ENCODE measurements at places on chromosomes 1 and 21.

DNA sequence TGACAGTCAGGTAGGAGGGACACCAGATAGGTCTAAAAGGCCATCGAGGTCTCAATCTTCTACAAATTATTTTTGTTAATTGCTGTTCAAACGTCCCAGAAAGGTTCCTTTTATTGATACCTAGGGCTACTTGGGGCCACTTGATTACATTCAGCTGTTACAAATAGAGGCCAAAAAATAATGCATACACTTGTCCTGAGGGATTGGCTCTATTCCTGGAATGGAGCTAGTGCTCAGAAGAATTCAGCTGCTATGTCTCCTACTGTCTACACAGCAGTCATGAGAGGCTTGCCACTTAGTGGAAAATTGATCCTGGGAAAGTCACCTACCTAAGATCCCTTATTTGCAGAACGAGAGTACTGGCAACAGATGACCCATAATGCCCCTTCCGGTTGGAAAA lies 498.3 kb downstream of the ADGRL2 start:
- no peak for DNase-seq

DNA sequence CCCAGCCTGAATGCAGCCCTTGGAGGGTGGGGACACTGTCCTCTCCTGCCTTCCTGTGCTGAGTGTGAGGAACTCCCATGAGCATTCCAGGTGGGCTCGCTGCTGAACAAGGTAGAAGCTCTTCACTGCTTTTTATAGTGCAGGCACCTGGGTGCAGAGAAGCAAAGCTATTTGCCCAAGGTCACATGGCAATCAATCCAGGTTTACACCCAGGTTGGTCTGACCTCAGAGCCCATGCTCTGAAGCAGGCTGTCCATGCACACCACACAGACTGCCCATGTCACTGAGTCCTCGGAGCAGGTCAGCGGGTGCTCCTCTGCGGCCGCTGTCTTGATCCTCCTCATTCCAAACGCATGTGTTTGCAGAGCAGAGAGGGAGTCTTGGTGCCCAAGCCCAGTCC lies 323.4 kb upstream of the VAMP3 start:
- no peak for DNase-seq

DNA sequence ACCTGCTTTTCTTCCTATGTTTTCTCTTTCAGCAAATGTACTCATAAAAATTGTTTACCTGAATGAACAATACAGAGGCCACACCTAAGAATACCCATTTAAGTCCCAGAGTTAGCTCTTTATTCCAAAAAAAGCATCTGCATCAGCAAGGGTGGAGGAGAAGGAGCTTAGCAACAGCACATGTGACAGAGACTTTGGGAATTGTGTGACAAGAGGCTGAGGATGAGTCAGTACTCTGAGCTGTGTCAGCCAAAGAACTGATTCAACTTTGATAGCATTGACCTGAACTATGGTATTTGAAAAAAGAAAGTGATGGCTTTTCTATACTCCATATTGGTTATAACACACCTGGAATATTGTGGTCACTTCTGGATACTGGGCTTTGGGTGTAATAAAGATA lies 162.7 kb downstream of the ZNF648 start:
- DNase-seq: no peak

DNA sequence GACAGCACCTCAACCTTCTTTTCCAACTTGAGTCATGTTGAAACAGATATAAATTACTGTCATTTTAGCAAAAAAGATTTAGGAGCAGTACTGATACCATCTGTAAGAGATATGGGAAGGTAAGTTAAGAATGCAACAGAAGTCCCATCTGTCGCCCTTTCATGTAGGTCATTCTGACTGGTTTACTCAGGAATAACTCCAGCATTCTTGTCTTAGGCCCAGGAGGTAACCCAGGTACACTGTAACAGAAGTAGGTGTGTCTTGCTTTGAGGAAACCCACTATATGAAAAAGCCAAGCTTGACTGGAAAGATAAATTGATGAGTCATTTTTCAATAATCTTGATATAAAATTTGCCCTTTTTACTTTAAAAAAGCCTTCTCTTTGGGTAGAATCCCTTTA lies 35.4 kb downstream of the PGM1 start:
- DNase-seq: no peak

DNA sequence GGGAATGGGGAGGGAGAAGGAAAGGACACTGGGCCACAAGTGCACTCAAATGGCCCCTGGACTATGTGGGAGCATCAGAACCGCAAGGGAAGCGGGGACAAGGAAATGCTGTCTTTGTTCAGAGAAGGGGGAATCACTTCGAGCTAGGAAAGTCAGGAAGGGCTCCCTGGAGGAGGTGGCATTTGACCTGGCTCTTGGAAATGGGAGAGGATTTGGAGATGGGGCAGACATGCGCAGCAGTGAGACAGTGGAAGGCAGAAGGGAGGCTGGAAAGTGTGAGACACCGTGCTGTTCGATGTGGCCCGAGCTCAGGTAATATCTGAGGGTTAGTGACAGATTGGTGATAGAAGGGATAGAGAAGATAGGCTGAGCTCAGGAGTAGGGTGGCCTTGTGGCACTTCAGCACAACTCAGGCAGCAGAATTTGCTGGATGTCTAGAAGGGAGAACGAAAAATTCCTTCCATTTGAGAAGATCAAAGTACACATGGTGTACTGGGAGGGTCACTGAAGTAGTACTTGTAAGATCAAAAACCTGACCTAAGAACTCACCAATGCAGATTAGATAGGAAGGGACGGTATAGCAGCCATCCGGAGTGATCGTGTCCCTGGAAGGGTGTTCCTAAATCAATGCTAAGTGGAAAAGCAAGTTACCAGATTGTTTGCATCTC lies 25.4 kb downstream of the SLC1A7 start:
- DNase-seq: no peak

GRCh38 chr1:59317780-59318179 lies 20.9 kb downstream of the FGGY start:
- no peak for DNase-seq

GRCh38 chr1:93016171-93016570 lies 54.9 kb upstream of the DIPK1A start:
- peak; percentile 18 for DNase-seq

GRCh38 chr1:172449585-172450523 lies 6.0 kb upstream of the PIGC start:
- DNase-seq: peak; percentile 83

GRCh38 chr1:2155788-2156187 lies 38.8 kb downstream of the FAAP20 start:
- no peak for DNase-seq

GRCh38 chr1:108830119-108831008 lies 26.5 kb downstream of the AKNAD1 start:
- DNase-seq: peak; percentile 99

DNA sequence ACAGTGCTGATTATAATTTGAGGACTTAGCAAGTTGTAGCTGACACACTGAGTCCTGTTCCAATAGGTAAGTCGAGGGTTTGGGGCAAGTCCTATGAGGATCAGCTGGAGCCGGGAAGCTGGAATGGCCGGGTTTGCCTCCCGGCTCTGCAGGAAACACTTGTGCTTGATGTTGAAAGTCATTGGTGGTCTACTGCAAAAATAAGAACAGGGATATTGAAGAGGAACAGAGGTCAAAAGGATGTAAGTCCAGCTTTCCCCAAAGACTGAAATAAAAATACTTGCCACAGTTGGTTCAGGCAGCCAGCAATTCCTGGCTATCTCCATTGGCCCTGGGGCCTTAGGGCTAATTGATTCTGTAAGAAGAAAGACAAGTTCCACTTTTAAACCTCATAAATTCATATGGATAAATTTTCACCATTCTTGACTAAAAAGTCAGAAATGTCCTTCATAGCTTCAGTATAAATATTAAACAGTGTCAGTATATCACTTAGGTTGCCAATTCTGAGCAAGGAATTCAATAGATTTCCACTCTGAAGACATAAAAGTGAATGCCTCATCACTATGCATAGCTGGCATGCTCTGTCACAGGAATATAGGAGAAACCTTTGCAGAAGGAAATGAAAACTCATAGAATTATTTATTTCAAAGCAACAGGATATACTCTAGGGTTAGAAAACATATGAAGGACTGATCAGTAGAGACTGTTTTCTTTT lies 165.2 kb downstream of the AK5 start:
- DNase-seq: peak; percentile 45

DNA sequence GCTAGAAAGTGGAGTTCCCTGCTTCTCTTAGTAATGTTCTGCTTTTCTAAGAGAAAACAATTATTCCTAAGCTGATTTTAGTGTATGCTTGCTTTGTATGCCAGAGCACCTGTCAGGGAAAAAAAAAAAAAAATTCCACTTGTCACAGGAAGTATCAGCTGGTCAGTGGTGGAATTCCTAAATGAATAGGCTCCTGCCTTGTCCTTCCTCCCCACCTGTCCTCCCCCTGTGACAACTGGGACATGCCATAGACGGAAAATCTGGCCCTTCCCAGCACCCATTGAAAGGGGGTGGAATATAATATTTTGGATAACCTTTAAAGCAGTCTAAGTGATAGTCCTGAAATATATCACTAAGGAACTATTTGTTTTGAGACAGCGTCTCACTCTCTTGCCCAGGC lies 10.8 kb downstream of the FNDC5 start:
- DNase-seq: no peak

DNA sequence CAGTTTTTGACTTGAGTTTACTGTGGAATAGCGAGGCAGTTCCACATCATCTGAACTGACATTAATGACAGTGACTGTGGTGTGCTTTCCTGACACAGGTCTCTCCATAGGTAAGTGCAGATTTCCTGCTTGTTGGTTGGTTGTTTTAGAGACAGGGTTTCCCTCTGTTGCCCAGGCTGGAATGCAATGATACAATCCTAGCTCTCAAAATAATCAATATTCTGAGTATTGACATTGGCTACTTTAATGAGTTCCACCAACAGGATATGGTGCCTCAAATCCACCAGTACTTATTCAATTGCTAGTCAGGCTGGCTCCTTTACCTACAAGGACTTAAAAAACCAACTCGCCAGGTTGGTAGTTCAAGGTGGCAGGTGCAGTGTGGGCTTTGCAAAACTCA lies 63.8 kb downstream of the CLSTN1 start:
- DNase-seq: no peak

DNA sequence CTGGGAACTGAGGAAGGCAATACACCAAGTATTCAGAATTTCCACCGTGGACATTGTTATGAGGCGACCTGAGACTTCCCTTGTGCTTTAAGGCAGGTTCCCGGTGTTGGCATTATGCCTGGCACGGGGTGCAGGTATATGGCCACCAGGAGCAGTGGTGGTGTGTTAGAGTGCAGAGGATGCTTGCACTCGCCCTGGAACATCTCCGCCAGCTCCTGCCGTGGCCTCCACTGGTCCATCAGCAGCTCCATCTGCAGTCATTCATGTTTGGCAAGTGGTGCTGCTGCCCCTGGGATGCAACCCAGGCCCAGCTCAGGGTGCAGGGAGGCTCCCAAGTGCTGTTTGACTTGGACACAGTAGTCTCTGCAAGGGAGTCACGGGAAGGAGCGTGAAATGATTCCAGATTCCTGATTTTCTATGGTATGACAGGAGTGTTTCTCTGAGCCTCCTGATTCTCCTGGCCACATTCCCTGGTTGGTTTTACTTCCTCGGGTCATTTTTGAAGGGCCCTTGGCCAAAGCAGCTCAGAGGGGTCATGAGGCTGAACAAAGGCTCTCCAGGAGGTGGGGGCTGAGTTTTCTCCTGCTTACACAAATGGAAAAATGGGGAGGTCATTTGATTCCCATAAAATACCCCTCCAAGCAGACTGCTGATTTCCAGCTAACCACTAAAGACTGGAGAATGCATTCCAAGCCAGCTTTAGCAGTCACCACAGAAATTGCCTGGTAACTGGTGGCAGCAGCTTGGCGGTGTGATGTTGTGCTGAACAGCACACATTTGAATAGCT lies 60.4 kb upstream of the PSEN2 start:
- DNase-seq: peak; percentile 24

GRCh38 chr1:14650951-14651350 lies 52.5 kb downstream of the KAZN start:
- no peak for DNase-seq

GRCh38 chr1:26689504-26689903 lies 6.3 kb upstream of the ARID1A start:
- no peak for DNase-seq

DNA sequence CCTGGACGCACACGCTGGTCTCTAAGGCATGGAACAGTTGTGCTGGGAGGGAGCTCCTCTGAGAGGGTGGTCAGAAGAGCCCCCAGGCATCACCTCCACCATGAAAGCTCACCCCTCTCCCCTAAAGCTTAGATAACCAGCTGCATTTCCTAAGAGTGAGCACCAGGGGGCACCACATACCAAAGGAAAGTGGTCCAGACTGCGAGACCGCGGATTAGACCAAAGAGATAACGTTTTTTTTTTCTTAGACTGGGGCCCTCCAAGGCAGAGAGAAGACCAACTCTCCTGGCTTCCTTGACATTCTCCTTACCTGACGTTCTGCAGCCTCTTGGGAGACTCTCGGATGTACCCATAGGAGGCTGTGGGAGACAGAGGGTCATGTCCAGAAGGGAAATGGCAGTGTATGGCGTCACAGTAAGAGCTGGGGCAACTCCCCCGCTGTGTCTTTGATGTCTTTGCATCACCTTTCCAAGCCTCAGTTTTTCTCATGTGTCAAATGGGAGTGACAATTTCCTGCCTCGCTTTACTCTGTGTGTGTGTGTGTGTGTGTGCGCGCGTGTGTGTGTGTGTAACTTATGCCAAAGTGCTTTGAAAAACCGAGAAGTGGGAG lies 12.3 kb upstream of the IFNLR1 start:
- DNase-seq: peak; percentile 72

DNA sequence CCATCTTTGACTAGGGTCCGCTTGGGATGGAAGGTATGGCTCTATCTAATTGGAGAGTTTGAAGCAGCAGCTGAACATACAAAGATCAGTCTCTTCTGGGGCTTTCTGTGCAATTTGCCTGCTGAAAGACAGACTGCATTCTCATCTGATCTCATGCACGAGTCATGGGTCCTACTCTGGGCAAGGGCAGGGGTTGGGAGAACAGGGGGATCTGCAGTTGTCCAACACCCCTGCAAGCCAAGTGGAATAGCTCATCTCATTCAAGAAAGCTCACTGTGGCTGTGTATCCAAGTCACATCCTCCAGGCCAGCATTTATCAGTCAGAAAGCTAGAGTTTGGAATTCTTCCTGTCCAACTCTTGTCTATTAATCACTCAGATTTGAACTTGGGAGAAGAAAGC lies 177.2 kb upstream of the C8B start:
- DNase-seq: peak; percentile 47

DNA sequence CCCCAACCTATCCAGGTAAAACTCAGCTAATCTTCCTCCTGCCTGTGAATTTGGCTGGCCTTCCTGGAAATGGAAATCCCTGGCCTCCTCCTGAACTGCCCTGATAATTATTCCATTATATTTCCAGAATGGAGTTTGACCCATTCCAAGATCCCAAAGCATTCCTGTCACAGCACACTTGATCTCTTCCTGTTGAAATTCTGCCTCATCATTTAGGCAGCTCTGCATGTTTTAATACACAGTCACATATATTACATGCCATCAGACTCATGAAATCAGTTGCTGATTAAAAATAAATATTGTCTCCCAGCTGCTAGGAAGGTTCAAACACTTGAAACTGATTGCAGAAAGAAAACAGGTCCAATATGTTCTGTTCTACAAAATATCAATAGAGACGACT lies 148.2 kb upstream of the PALMD start:
- no peak for DNase-seq

Data from GM23248 (cell line).